ENCODE measurements at places on chromosomes 2 and 18. TPM values are rescaled to one million over a fixed set of nuclear protein-coding genes. Genes with fewer than 3 reads are reported as not detected.

DNA sequence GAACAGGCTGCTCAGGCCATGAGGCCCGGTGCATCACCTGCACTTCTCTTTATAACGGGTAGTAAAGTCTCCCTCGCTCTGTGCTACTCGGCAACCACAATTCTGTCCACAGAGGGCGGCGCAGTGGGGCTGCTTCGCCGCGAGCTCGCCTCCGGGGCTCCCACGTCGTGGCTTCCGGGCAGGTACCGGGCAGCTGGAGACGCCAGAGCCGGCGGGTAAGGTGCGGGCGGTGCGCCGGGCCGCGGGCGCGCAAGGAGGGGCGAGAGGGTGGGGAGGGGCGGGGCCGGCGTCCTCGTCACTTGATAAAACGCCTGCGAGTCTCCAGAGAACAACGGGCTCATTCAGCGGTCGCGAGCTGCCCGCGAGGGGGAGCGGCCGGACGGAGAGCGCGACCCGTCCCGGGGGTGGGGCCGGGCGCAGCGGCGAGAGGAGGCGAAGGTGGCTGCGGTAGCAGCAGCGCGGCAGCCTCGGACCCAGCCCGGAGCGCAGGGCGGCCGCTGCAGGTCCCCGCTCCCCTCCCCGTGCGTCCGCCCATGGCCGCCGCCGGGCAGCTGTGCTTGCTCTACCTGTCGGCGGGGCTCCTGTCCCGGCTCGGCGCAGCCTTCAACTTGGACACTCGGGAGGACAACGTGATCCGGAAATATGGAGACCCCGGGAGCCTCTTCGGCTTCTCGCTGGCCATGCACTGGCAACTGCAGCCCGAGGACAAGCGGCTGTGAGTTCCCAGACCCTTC is at the start of gene ITGA6:
ITGA6 (plus strand) TSS at position 331 of the 734 bp plus-strand sequence.
- peak; percentile 67 for DNase-seq

GRCh38 chr2:47652061-47652690 is 130.8 kb upstream of the MSH6 start:
- DNase-seq: no peak

DNA sequence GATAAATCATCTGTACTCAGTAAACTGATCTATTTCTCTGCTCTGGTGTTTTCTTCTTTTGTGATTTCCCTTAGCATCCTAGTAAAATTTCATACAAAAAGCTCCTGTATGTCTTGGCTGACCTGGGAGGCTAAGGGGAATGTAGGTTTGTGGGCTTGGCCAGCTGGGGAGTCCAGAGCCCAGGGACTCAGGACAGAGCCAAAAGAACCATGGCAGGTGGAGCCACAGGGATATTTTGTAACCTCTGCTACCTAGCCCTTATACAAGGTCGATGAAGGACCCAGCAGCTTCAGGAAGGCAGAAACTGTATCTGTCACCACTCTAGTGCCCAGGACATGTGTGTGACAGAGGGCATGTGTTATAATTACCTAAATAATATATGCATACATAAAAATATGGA is 22.7 kb upstream of the ZCCHC2 start:
- no peak for DNase-seq

- DNase-seq: no peak
Measured at GRCh38 chr2:229467783-229468182, 196.7 kb upstream of the PID1 start.

DNA sequence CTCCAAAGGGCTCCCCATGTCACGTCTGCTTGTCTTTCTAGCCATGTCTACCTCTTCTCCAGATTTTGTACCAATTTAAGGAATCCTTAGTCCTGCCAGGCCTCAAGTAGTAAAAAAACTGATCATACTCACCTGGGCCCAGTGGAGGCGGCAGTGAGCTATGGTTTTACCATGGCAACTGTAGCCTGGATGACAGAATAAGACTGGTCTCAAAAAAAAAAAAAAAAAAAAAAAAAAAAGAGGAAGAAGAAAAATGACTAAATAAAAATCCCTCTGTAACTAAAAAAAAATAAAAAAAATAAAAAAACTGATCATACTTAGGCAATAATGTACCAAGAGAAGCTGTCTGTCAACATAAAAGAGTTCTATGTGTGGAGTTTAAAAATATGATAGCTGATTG is 221.6 kb downstream of the NR4A2 start:
- DNase-seq: peak; percentile 32

DNA sequence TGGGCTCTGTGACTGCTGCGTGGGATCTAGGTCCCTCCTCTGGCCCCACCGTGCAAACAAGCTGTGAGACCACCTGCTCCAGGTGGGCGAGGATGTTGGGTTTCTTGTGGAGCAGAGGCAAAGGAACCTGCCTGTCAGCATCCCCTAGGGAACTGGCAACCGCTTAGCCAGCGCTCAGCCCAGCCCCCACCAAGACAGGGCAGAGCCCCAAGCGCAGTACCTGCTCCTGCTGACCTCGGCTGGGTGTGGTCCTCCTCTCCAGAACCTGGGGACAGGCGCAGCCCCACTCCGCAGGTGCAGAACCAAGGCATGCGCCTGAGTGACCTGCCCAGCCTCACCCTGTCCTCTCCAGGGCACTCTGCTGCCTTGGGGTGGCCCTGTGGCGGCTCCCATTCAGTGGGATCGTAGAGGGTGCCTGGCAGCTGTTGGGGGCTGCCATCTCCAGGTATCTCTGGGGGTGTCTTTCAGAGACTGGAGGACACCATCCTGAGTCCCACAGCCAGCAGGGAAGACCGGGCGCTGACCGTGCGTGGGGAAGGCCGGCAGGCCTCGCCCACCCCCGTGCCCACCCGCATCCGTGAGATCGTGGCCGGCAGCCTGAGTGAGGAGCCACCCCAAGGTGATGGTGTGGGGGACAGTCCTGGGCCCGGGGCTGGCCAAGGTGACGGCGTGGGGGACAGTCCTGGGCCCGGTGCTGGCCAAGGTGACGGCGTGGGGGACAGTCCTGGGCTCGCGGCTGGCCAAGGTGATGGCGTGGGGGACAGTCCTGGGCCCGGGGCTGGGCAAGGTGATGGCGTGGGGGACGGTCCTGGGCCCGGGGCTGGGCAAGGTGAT is 12.3 kb downstream of the CROCC2 start:
- DNase-seq: no peak

DNA sequence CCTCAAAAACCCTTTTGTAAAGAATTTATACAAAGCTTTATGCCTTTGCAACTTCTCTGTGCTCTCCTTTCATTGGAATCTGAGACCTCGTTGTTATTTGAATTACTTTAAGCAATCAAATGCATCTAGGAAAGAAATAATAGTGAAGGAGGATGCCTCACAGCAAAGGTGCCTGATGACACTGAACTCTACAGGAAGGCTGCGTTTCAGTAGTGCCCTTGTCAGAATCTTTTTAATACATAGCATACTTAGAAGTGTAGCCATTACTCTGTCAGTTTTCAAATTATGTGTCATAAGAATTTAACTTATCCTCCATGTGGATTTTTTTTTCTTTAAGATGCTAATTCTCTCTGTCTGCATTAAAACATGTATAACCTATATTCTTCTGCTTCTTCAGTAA is 9.6 kb upstream of the LYPD6B start:
- DNase-seq: no peak

DNA sequence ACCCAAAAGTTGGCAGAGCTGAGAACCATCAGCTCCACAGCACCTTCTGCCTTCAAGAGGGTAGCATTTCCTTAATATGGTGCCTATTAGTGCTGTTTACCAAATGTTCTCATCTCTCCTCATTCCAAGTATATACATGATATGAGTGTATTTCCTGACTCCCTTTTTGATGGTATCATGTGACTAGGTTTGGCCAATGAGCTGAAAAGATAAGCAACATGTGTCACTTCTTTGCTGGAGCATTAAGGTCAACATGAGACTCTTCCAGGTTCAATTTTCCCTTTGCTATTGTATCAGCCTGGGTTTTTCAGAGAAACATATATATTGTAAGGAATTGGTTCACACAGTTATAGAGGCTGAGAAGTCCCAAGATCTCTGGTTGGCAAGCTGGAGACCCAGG is 310.9 kb downstream of the HRH4 start:
- no peak for DNase-seq

DNA sequence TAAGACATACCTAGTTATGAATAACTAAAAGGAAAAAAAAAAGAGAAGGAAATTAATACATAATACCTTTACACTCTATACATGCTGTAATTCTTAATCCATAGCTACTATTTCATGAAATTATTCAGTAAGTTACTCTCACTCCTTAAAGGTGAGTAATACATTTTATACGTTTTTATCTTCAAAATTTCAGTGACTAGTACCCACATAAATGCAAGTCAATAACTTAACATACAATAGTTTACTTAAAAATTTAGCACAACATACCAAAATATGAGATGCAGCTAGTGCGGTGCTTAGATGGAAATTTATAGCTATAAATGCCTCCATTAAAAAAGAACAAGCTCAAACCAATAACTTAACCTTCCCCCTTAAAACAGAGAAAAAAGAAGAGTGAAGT is 36.0 kb upstream of the DTNB start:
- no peak for DNase-seq

DNA sequence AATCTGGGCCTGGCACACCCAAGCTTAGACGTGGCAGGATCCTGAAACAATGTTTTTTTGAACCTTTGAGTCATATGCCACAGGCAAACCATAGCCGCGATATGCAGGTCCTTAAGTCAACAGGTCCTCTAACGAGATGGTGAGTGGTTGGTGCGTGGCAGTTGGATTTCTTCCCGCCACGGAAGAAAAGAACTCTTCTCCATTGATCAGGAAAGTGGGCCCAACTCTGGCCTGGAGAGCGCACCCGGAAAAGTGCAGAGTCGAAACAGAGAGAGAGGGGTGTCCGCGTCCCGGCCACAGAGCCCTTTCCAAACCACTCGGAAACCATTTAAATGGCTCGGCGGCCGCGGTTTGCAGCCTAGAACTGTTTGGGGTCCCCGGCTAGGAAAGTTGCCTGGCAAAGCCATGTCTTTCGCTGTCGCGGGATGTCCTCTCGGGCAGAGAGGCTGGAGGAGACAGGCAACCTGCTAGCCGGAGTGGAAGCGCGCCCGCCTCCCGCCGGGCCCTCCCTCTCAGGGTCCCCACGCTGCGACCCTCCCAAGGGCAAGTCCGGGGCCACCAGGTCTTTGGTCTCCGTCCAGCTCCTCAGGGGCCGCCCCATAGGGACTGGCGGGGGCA is 777 bp downstream of the GALNT3 start:
- DNase-seq: peak; percentile 92

GRCh38 chr18:13585379-13586153 is 140.8 kb downstream of the FAM210A start:
- no peak for DNase-seq

GRCh38 chr18:51727780-51728179 is 530.3 kb upstream of the MEX3C start:
- DNase-seq: no peak

- peak; percentile 37 for DNase-seq
Measured at GRCh38 chr18:28267878-28268625, 91.1 kb upstream of the CDH2 start.

DNA sequence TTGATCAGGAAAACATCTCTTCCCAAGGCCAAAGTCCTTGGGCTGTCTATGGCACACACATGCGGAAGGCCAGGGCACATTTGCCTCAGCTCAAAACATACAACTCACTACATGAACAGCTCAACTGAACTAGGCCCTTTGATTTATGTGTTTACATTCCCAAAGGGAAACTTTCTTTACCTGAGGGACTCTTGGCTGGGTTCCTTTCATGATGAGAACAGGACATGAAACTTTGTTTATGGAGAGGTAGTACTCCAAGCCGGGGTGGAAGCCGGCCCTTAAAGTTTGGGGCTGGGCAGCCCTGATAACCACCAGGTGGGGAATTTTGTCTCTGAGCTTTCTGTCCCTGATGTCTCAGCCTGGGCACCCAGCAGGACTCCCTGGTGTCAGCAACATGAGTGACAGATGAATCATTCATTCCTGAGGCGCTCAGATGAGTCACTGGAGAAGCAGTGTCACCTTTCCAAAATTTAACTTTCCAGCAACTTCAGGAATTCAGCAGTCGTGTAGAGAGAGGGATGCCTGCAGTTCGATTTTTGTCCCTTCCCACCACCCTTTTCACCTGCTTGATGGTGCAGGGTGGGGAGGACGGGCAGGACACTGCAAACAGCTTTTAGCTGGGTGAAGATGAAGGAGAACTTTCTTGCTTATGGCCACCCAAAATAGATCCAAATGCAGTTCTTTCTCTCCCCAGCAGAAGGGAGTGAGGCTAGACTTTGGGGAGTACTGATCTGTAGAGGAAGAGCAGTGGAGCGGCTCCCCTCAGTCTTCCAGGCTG is 331.6 kb downstream of the DYSF start:
- DNase-seq: peak; percentile 64

DNA sequence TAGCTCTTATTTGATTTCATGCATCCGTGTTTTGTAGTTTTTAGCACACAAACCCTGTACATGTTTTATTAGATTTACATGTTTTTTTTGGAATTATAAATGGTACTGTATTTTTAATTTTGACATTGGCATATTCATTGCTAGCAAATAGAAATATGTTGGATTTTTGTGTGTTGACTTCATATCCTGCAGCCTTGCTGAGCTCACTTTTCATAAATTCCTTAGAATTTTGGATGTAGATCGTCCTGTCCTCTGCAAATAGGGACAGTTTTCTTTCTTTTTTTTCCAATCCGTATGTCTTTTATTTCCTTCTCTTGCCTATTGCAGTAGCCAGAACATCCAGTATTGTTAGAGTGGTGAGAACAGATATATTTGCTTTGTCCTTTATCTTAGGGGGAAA is 46.7 kb upstream of the GPR17 start:
- no peak for DNase-seq

CCBE1 gene
- total RNA-seq: 1.6 TPM

SIX3 gene
- not detected for total RNA-seq

NAT8 gene
- total RNA-seq: not detected

HOXD3 gene
- not detected for total RNA-seq

Data from bronchial epithelial cell (primary cell).